RWPE2 (cell line): ENCODE measurements at places on chromosomes 16 and 17.

- DNase-seq = no peak
Observed at GRCh38 chr16:79632289-79632688, 31.8 kb upstream of the MAF start.

DNA sequence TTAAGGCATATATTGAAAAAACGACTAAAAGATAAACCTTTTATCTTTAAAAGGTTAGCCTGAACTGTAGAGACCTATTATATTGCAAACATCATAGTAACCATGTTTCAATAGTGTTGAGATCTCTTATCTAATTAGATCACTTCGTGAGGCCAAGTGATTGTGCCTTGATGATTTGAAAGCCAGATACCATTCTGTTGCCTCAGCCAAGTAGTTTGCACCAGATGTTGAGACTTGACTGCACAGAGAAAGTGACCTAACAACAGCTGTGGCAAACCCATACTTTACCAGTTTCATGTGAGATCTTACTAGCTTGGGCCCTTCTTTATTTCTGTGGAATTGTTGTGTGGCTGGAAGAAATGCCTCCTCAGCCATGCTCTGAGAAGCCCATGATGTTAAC lies 717.3 kb downstream of the KCNJ2 start:
- no peak for DNase-seq

- no peak for DNase-seq
Observed at GRCh38 chr17:512926-513325, 160.3 kb upstream of the RPH3AL start.

GRCh38 chr17:77618731-77619130 lies 339.8 kb upstream of the TNRC6C start:
- peak; percentile 43 for DNase-seq

DNA sequence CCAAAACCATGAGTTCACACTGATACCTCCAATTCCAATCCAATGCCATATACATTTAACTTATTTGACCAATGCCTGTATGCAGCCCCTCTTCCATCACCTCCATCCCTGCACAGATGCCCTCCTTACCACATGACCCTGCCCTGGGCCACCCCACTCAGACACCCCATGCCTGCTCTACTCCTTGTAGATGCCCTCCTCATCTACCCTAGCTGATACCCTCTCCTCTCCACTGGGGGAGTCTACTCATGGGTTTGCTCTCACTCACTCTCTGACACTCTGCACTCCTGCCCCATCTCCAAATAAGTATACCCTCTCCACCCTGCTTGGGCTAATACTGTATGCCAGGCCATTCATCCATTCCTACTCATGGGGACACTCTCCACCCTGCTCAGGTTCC lies 16.0 kb upstream of the CMTM4 start:
- DNase-seq = no peak
